ENCODE measurements at places on chromosomes 7 and 10.

DNA sequence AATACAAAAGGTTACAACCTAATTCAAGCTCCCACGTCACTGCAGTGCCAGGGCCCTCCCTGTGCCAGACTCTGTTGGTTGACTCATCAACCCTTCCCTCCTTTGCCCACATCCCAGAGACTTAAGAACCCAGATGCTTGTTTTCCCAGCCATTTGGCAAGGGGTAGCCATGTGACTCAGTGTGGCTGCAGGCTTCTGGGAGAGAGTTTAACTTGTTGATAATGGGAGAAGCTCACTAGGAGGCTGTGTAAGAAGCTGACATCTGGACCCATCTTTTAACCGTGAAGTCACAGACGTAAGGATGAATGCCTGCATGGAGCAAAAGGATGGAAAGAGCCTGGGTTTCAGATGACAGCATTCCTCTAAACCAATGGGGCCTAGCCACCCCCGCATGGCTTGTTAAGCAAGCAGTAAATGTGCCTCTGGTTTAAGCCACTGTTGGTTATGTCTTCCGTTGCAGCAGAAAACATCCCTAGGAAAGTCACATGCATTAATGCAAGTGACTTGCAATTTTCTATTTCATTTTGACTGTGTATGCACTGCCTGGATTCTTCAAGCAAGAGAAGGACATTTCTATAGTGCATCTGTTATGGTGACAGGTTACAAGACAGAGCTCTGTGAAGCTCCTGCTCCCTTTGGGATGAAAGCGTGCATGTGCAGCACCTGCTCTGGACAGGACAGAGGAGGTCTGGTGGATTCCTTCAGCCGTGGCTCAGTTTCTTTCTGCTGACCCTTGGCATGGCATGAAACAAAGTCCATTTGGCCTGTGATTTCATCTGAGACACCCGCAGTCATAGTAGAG, 57.5 kb upstream of the CREB5 start:
- no peak for DNase-seq

DNA sequence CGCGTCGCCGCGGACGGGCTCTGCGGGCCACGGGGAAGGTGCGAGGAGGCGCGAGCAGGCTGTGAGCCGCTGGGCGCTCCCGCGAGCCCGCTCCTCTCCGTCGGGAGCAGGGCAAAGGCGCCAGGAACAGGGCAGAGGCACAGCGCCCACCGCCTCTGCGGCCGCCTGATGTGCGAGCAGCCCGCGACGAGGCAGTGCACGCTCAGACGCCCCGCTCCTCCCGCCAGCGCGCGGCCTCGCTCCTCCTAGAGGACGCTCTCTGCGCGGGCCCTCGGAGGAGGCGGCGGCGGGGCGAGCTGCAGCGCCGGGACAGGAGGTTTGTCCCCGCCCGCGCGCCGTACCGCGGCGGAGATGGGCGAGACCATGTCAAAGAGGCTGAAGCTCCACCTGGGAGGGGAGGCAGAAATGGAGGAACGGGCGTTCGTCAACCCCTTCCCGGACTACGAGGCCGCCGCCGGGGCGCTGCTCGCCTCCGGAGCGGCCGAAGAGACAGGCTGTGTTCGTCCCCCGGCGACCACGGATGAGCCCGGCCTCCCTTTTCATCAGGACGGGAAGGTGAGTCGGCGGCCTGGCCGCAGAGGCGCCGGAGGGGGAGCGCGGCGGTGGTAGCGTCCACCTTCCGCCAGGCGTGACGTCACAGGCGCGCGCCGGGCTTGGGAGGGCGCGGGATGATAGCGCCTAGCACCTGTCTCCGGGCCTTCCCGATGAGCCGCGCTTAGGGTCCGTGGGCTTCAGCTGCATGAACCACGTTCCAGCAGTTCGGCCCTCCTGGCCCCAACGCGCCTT, 731 bp downstream of the LANCL2 start:
- peak; percentile 96 for DNase-seq

- DNase-seq = no peak
These were observed 660 bp downstream of the VCL start for GRCh38 chr10:73998623-73998928.

GRCh38 chr10:84563868-84564267, 235.5 kb downstream of the CCSER2 start:
- DNase-seq = no peak

GRCh38 chr7:80646083-80646865, 7.8 kb downstream of the CD36 start:
- DNase-seq = no peak

DNA sequence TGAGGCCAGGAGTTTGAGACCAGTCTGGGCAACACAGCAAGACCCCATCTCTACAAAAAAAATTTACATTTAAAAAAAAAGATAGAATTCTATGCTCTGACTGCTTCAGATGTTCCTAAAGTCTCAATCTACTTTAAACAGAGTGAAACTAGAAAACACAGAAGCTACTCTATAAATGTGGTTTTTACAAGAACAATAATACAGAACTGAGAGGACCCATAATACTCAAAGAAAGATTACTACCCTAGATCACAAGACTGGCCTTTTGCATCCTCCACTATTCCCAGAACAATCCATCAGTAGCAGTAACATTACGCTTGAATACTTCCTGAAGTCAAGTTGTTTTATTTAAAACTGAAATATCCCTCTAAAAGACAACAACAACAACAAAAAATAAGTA, 119.4 kb downstream of the ZFAND4 start:
- no peak for DNase-seq

GRCh38 chr7:132488634-132489302, 87.5 kb downstream of the PLXNA4 start:
- DNase-seq = no peak

DNA sequence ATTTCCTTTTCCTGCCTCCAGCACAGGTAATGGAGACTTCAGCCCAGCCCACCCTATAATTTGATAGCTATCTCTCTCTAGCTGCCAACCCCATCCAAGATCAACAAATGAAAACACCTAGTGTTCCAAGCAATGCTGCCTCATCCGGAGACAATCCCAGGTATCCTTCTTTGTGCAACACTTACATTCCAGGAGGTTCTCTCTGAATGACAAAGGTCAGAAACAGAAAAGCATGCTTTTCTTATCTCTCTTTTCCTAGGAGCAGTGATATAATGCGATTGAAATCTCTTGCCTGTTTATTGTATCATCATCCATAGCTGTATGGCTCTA, 699.3 kb downstream of the INHBA start:
- DNase-seq = no peak

- DNase-seq = no peak
These were observed 28.4 kb upstream of the OPALIN start for GRCh38 chr10:96387161-96387560.

DNA sequence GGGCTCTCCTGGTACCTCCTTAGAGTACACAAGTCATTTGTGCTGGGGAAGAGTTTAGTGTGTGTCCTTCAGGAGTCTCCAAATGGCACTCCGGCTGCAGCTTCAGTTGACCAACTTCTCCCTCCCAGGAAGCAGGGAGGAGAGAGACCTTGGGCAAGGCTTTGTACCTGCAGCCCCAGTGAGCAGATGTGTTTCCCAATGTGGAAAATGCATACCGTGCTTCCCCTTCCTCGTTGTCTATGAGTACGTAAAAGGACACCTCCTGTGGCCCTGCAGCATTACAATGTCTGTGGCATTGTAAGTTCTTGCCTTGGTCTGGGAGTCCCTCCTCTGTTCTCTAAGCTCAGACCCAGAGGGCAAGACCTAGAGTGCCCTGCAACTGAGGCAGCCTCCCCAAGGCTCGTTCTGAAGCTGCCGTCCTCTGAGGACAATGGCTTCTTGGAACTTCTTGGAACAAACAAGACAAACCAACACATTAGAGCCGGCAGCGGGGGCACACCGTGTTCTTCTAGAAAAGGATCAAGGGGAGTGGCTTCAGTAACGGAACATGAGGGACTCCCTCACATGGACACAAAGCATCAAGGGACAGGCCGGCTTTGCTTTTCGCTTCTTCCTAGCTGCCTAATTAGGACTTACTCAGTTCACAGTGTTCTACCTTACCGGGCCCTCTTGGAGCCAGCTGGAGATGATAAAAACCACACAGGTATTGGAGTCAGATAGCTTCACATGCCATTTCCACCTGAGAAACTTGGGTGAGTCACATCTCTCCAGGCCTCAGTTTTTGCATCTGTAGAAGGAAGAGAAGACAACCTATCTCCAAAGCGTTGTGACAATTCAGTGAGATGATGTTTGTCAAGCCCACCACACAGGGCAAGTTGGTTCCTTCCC, 20.9 kb upstream of the PPA1 start:
- no peak for DNase-seq

GRCh38 chr10:105700218-105700617, 1059.1 kb downstream of the SORCS3 start:
- DNase-seq = no peak

GRCh38 chr7:628402-628763, 98.1 kb upstream of the DNAAF5 start:
- no peak for DNase-seq

DNA sequence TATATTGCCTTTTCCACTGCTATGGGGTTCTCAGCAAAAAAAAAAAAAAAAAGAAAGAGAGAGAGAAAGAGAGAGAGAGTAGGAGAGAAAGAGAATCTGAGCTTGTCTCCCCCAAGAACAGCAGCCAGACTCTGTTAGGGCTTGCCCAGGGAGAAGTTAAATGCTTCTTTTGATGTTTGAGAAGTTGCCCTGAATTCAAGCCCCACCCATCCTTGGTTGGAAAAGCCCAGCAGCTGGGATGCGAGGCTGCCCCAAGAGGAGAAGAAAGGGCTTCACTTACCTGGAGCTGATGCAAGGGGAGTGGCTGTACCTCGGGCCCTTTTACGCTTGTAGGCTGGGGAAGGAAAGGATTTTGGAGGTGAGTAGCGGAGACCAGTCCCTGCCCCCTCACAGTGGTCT, 20.9 kb upstream of the MGMT start:
- no peak for DNase-seq

- no peak for DNase-seq
These were observed 2.1 kb downstream of the KLRG2 start for GRCh38 chr7:139481364-139481763.

- no peak for DNase-seq
These were observed 135.6 kb downstream of the GPR85 start for GRCh38 chr7:112951070-112951469.

DNA sequence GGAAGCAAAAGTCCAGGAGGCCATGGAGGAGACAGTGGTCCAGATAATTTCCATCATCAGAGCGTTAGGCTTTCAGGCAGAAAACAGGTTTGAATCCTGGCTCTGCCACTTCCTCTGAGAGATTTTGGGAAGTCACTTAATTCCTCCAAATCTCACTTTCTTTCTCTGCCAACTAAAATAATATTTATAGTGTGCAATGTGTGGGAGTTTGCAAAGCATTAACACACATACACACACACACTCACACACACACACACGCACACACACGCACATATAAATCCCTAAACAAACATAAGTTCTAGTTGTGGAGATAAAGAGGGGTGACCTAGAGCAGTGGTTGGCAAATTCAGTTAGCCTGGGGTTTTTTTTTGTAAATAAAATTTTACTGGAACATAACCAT, 84.8 kb downstream of the TRIL start:
- DNase-seq = no peak

DNA sequence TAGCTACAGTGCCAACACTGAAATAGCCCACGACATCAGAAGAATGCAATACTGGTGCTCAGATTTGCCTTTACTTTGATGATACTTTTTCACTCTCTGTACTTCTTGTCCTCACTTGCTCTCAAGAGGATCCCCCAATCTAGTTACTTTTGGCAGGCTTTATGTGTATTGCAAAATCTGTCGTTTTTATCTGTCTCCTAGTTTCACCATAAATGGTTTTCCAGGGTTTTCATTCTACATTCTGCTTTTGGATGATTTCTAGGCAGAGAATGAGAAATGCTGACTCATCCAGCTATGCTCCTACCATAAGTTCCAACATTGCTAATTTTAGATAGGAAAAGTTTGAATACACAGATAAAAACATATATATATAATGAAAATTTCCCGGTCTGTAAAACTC, 659.5 kb upstream of the NRG3 start:
- DNase-seq = no peak

DNA sequence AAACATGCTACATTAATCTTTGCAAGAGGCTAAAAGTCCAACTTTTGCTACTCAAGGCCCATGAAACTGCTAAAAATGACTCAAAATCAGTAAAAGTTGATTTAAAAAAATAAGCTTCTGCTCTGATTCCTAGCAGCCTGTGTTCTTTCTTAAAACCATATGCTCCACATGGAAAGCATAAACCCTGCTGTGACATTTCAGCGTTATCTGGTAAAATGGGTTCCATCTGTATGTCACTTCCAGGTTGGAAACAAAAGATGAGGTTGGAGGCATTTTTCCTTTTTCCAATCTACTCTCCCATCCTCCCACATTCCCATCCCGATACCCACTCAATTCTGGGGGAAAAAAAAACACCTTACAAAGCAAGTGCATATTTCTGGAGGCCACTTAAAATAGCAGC, 439.5 kb downstream of the NEBL start:
- no peak for DNase-seq

GRCh38 chr7:113113912-113114311, 4.4 kb downstream of the SMIM30 start:
- DNase-seq = no peak

DNA sequence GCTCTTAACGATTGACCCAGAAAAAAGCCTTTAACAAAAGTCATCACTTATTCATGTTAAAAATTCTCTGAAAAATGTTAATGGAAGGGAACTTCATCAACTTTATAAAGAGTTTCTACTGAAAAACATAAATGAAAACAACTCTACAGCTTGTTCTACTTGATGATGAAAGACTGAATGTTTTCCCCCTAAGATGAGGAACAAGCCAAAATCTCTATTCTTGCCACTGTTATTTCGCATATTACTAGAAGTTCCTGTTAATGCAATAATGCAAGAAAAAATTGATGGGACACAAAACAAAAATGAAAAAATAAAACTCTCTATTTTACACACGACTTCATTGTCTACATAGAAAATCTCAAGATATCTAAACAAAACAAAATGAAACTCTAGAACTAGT, 249.8 kb upstream of the AKR1E2 start:
- no peak for DNase-seq

All from stimulated activated naive B cell treated with anti-CD40 and anti-IgM and Interleukin-4, amounts not matched to agents 10 μg/mL and 1 μg/mL and 100 μg/mL, for 72 hours (primary cell).